ENCODE measurements at places on chromosomes 13 and 19.

- no peak for DNase-seq
Observed at GRCh38 chr19:14530005-14530348, 583 bp downstream of the TECR start.

DNA sequence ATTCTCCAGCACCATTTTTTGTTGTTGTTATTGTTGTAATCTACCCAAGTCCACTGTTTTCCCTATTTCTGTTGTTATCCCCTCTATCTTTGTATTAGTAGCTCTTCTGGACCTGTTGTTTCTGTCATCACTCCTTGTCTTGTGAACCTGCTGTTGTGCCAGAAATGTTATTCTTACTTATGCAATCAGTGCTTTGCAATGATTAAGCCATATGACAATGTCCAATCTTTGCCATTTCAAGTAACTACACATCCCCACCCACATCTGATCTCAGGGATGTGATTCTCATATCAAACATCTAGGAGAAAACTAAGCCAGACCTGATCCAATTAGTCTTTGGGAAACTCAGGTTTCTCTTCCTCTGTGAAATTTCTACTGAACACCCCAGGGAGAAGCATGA is 472.6 kb upstream of the KLHL1 start:
- DNase-seq: no peak

- DNase-seq: no peak
Observed at GRCh38 chr19:6734096-6734696, 3.2 kb downstream of the GPR108 start.

DNA sequence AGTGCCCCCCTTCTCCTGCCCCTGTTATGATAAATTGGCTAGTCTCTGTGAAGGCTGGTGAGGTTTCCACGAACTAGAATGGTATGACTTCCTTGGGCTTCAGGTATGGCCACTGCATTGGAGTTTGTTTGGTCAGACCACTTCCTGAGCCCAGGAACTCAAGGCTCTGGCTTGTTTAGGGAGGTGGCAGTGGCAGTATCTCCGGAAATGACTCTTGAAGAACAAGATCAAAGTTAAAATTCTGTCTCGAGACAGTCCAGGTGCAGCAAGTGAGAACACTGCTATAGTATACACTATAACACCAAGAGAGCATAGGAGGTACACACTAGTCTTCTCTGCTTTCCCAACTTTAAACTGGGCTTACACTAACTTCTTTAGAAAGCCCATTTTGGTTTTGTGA is 309.1 kb downstream of the KLF12 start:
- no peak for DNase-seq
